NCI-H510A (cell line): ENCODE measurements at places on chromosomes 16 and 17.

DNA sequence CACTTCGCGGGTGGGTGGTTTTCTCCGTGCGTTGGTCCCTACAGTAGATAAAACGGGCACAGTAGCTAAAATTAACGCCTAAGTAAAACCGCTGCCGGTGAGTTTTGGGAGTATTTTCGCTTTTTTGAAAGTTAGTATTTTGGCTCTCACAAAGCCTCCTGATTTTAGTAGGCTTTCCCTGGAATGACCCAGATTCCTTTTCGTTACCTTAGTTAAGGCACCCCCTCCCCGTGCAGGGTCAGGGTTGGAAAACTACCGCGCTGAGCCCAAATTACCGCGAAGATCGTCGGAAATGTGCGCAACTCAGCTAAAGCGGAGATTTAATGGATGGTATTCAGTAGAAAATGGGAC lies 28.3 kb upstream of the ST6GALNAC1 start:
- DNase-seq: no peak

GRCh38 chr17:10618202-10618635 lies 38.9 kb downstream of the MYH3 start:
- DNase-seq: peak; percentile 26

DNA sequence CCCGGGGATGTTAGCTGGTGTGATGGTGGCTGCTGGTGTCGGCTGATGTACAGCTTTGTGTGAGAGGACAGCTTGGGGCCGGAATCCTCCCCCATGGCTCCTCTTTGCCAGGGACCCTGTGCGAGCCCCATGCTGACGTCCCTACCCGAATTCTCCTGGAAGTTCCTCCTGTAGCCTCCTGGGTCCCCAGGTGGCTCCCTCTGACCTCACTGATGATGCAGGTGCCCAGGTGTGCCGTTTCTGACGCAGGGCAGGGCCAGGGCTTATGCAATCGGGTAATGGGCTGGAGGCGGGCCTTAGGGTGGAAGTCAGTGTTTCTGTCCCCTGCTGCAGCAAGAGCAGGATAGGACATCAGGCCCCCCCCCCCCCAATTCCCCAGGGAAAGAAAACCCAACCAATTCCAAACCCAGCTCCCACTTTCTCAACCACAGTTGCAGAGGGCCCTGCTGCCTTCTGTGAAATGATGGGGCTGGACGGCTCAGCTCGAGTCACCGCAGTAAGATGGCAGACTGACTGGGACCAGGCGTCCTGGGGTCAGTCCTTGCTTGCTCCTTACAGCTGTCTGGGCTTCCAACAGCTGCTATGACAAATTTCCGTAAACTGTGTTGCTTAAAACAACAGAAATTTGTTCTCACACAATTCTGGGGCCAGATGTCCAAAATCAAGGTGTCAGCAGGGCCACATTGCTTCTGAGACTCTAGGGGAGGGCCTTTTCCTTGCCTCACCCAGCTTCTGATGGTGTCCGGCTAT lies 139.0 kb upstream of the PLCG2 start:
- peak; percentile 37 for DNase-seq

- DNase-seq: no peak
Measured at GRCh38 chr16:81164481-81164880, 68.3 kb upstream of the GCSH start.

GRCh38 chr16:1102333-1102700 lies 6.3 kb upstream of the C1QTNF8 start:
- DNase-seq: no peak

GRCh38 chr16:47999595-47999994 lies 156.2 kb downstream of the ABCC12 start:
- no peak for DNase-seq

DNA sequence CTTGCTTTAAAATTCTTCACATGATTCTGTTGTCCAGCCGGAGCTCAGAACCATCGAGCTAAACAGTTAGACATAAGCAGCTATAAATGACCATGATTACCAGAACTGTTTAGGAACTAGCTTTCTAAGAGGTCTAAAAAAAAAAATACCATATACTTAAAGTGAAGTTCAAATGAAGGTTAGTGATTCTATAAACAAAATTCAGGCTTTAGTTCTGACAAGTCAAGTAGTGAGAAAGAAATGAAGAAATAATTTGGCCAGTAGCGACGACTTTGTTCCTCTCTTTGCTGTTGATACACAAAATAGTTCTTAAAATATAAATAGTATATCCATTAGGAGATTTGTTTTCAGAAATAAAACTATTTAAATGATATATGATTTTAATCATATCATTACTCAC lies 27.7 kb downstream of the ABCA8 start:
- DNase-seq: no peak

GRCh38 chr16:27547134-27547533 lies 2.6 kb downstream of the GTF3C1 start:
- no peak for DNase-seq

DNA sequence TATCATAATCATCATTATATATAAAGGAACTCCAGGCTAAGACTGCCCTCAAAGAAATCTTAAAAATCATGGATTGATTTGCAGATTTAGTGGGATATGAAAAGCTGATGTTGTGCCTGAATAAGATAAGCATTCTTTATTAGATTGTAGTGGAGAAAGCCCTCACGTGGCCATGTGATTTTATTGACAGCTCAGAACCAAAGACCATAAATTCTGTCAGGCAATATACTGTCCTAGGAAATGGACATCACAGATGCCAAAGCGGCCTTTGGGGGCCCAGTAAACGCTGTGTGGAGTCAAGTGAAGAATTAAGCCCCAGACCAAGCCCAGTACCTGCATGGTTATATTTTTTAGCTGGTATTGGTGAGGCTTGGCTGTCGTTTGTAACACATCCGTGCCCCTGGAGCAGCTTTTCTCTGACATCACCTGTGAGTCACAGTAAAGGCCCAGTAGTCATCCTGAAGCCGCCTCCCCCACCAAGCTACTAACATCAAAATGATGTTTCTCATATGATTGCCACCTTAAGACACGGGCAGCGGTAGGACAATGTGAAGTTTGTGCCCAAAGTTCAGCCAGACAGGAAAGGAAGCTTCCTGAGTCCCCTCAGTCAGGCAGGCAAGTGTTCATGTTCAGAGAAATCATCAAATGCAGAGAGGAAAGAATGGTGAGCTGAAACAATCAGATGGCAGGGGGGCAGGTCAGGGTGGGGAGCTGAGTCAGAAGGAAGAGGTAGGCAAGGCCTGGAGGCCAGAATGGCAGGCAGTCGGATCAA lies 209.4 kb downstream of the IRX3 start:
- no peak for DNase-seq

DNA sequence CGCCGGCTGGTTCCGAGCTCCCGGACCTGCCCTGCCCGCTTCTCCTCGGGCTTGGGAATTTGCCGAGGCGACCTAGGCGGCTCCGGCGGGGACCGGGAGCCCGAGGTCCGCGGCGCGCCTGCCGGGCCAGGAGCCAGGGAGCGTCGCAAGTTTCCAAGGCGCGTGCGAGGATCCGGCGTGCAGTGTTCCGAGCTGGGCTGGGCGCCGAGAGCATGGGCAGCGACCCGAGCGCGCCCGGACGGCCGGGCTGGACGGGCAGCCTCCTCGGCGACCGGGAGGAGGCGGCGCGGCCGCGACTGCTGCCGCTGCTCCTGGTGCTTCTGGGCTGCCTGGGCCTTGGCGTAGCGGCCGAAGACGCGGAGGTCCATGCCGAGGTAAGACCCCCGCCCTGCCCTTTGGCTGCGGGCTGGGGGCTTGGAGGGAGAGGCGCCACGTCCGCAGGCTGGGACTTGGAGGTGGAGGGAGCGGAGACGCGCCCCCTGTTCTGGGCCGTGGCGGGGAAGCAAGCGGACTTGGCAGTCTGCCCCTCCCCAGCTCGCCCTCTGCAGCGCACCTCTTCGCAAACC lies 668 bp downstream of the MMP15 start:
- DNase-seq: no peak

GRCh38 chr17:9361188-9361955 lies 214.2 kb downstream of the STX8 start:
- DNase-seq: no peak

DNA sequence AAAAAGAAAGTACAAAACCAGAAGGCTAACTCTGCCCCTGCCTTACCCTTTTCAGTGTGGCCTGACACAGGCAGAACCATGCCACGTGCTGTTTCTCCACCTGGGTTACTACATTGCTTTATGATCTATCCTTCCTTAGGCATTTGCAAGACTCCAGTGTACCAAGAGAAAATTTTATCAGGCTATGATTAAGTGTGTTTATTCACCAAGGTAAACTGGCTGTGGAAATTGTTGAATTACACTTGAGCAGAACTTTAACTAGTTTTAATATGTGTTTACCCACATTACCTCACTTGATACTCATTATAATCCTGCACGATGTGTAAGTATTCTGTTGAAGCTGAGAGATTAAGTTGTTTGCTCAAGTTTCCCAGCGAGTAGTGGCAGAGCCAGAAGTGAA lies 129.7 kb upstream of the MYOCD start:
- DNase-seq: no peak

DNA sequence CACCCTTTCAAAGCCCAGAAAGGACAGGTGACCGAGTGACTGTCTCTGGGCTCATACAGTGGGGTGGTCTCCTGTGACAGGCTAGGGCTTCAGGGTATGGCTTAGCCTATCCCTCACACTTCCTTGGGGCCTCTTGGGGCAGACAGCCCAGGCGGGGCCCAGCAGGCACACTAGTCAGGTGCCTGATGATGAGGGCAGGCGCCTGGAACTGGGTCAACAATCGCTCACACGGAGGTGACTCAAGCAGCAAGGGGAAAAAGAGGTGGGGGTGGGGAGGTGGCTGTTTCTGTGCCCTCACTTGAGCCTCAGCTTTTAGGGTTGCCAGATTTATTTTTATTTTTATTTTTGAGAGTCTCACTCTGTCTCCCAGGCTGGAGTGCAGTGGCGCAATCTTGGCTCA lies 6.4 kb upstream of the GRN start:
- DNase-seq: no peak

DNA sequence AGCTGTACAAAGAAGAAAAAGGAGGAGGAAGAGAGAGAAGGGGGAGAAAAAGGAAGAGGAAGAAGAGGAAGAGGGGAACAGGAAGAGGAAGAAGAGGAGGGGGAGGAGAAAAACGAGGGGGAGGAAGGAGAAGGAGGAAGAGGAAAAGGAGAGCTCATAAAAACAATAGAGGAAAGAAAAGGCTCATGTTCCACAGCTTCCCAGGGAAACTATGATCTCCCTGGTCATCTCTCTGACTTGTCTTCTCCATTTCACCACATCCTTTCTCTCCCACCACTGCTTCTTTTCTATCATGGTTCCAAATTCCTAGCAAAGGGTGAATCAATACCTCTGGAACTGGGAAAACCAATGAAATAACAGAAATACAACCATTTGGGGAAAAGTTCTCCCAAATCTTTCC lies 254.1 kb upstream of the ERCC4 start:
- DNase-seq: no peak

DNA sequence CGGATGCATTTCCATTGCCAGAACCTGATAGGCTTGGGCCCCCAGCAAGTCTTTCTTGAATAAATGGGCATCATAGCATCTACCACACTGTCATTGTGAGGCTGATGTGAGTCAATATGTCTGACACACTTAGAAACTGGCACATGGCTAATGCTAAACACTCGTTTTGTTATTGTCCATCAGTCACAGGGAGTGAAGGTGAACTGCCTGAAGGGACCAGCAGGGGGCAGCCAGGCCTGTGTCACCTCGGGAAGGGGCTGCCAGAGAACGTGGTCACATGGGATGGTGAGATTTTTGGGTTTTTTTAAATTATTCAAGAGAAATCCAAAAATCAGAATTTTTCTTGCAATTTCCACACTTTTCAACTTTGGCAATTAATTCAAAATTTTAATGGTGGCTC lies 831 bp upstream of the RCVRN start:
- no peak for DNase-seq

GRCh38 chr17:34442387-34443111 lies 79.5 kb upstream of the CCL1 start:
- no peak for DNase-seq

DNA sequence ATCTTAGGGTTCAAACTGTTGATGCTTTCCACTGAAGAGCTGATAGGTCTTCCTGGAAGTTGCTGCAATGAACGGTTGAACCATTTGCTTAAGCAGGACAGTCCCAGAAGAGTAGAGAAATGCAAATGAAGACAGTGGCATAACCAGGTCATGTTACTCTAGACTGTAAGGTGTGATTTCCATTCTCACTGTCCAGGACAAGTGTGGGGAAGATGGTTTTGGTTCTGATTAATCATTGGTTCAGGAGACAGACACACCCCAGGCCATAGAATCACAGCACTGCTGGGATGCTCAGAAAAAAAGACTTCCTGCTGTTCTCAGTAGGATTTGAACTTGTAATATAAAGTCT lies 34.8 kb upstream of the XYLT2 start:
- DNase-seq: no peak

GRCh38 chr17:45751466-45751865 lies 32.7 kb upstream of the CRHR1 start:
- no peak for DNase-seq

GRCh38 chr17:1713878-1714426 lies 3.8 kb upstream of the TLCD2 start:
- peak; percentile 22 for DNase-seq

DNA sequence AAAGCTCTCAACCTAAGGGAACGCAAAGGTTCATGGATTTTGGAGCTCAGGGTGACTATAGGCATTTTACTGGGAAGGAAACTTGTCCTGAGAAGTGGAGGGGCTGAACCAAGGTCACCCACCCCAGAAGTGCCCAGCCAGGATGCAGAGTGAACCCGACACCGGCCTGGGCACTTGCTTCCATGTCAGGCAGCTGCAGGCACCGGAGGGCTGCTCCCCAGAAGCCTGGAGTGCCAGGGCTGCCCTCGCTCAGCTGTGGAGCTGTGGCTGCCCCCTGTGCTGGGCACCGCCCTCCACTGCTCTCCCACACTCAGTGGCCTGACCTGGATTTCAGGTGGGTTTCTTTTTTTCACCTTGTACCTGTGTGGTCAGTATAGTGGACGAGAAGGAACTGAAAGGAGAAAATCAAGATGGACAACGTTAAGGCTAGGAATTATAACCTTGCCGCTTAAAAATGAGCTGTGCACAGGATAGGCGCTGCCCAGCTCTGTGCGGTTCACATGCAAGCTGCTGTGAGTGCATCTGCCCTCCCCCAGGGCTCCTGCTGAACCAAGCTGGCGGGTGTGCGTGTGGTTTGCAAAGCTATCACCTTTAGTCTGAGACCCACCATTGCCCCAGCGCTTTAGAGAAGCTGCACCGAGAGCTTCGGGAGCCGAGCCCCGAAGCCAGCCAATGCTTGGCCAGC lies 2.2 kb downstream of the MAPK8IP3 start:
- DNase-seq: no peak
